Spinal cord (tissue), 10 donors: ENCODE measurements at places on chromosomes 3 and 15. TPM values are rescaled to one million over a fixed set of nuclear protein-coding genes. Genes with fewer than 3 reads are reported as not detected.
A peak's percentile ranks its signal among the peaks of the same experiment; 100 is the strongest.

GRCh38 chr15:83200589-83200988 lies 7.0 kb downstream of the HDGFL3 start:
- H3K27me3 ChIP-seq = no peaks in the 10 kb centered on the region
- no peak for DNase-seq
- no peaks in the 10 kb centered on the region for H3K4me1 ChIP-seq
- H3K36me3 ChIP-seq = no peaks in the 10 kb centered on the region
- H3K27ac ChIP-seq = no peak overlapping the region
- H3K4me3 ChIP-seq = no peak overlapping the region

- no peaks in the 10 kb centered on the region for H3K4me1 ChIP-seq
- H3K27me3 ChIP-seq = no peaks in the 10 kb centered on the region
- H3K4me3 ChIP-seq = no peak overlapping the region
- no peak for DNase-seq
- no peaks in the 10 kb centered on the region for H3K36me3 ChIP-seq
Measured at GRCh38 chr3:107384907-107385306, 7.7 kb downstream of the CCDC54 start.

DNA sequence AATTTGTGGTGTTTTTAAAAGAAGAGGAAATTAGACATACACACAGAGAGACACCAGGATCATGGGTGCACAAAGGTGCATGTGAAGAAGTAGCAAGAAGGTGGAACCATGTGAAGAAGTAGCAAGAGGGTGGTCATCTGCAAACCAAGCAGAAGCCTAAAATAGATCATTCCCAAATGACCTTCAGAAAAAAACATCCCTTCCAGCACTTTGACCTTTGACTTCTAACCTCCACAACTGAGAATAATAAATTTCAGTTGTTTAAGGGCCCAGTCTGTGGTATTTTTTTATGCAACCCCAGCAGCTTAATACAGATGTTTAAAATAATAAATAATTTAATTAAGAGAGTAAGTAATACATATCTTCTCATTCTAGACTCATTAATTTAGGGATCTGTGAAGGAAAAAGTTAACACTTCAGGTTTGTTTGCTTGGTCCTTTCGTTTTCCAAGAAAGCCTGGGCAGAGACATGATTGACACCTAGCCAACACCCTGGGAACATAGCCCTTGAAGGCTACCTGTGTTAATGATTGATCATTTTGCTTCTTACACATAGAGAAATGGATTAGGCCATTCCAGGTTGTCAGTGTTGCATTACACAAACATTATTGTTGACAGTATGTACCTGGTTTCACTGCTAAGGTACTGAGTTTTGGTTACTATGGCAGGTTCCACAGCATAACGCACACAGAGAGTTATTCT lies 1331.2 kb upstream of the GBE1 start:
- H3K4me3 ChIP-seq = no peak overlapping the region
- DNase-seq = no peak
- H3K27me3 ChIP-seq = no peaks in the 10 kb centered on the region
- H3K4me1 ChIP-seq = no peaks in the 10 kb centered on the region
- no peaks in the 10 kb centered on the region for H3K36me3 ChIP-seq
- H3K27ac ChIP-seq = no peak overlapping the region

DNA sequence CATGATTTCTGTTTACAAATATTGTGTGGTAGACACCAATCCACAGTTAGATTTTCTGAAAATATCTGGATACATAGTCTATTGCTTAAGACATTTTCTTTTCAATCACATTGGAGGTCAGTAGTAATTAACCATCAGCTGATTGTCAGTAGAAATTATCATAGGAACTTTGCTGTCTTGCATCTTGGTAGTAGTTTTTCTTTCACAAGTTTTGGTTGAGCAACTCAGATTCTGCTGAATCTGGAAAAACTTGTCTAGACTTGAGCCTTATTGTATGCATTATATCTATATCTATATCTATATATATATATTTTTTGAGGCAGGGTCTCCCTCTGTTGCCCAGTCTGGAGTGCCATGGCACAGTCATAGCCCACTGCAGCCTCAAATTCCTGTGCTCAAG lies 4.0 kb downstream of the RAB11A start:
- H3K4me3 ChIP-seq = no peak overlapping the region
- peaks cover 5% of the 10 kb centered on the region for H3K4me1 ChIP-seq
- H3K27ac ChIP-seq = no peak overlapping the region
- H3K36me3 ChIP-seq = peaks cover 25% of the 10 kb centered on the region
- no peak for DNase-seq

- no peak for DNase-seq
- no peaks in the 10 kb centered on the region for H3K27me3 ChIP-seq
- no peak overlapping the region for H3K27ac ChIP-seq
- H3K4me1 ChIP-seq = no peaks in the 10 kb centered on the region
- H3K36me3 ChIP-seq = peaks cover 2% of the 10 kb centered on the region
- no peak overlapping the region for H3K4me3 ChIP-seq
Measured at GRCh38 chr15:89293012-89293411, 41.6 kb downstream of the POLG start.

- no peaks in the 10 kb centered on the region for H3K36me3 ChIP-seq
- H3K4me1 ChIP-seq = no peaks in the 10 kb centered on the region
- DNase-seq = peak; percentile 94
- H3K4me3 ChIP-seq = no peak overlapping the region
- H3K27me3 ChIP-seq = no peaks in the 10 kb centered on the region
Measured at GRCh38 chr3:20225769-20226168, 39.8 kb upstream of the SGO1 start.

DNA sequence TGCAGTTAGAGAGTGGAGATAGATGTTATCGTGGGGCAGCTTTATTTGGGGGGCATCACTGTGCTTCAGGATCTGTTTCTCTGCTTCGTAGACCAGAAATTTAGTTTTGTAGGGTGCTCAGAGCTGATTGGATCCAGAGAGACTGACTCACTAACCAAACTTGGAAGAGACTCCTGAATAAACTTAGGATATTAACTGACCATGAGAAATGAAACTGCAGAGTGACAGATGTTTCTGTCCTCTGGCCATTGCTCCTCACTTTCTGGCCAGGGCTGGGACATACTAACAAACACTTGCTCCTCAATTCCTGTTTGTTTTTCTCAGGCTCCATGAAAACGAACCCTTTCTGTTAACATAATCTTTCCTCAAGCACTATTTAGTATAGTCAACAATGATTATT lies 4.3 kb downstream of the ZNF592 start:
- peaks cover 35% of the 10 kb centered on the region for H3K4me1 ChIP-seq
- H3K27me3 ChIP-seq = no peaks in the 10 kb centered on the region
- no peaks in the 10 kb centered on the region for H3K36me3 ChIP-seq

GRCh38 chr3:27573780-27574437 lies 89.7 kb upstream of the SLC4A7 start:
- no peaks in the 10 kb centered on the region for H3K4me1 ChIP-seq
- no peaks in the 10 kb centered on the region for H3K27me3 ChIP-seq
- no peak overlapping the region for H3K27ac ChIP-seq

The SLC27A2 gene
- polyA plus RNA-seq = 2.7 TPM

The MESP2 gene
- polyA plus RNA-seq = 0.71 TPM

The GPR27 gene
- 35.5 TPM for polyA plus RNA-seq

The GABRB3 gene
- 79.5 TPM for polyA plus RNA-seq
